Mesothelial cell of epicardium (in vitro differentiated cells): ENCODE measurements at places on chromosomes 12 and 14. TPM values are rescaled to one million over a fixed set of nuclear protein-coding genes. Genes with fewer than 3 reads are reported as not detected.

GRCh38 chr14:72215080-72215479 is 282.9 kb downstream of the RGS6 start:
- no peak for DNase-seq

GRCh38 chr14:100092832-100093231 is 27.6 kb downstream of the EVL start:
- DNase-seq = no peak

Gene CCDC38
- 0.09 to 0.13 TPM in 2 of 3 replicates, not detected in the other for total RNA-seq

Gene GDF3
- not detected in 3 replicates for total RNA-seq

DNA sequence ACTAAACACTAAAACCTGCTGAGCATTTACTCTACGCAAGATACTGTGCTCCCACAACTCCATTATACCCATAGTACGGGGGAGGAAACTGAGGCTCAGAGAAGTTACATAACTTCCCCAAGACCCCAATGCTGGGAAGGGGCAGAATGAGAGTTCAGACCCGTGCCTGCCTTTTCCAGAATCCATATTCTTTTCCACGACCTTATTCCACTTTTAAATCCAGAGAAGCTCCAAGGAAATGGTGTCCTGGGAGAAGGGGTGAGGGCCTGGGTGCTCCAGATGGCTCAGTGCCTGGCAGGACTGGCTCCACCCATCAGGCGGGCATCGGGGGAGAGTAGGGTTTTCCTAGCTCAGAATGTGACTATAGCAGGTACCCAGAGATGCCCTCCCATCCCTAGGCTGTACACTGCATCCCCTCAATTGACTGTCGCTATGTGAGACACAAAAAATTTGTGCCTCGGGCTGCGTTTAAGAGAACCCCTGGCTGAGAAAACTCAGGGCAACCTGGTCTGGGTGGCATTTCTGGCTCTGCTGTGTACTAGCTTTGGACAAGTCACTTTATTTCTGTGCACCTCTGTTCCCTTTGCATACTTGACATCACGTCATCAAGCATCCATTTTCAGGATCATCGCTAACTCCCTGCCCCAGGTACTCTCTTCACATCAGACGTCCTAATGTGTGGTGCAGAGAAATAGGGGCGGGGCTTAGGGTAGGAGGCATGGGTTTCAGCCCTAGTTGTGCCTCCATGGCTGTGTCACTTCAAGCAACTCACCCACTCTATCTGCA is 11.6 kb upstream of the IQSEC3 start:
- DNase-seq = no peak
